ENCODE measurements at places on chromosomes 5 and 9.

GRCh38 chr5:129003232-129003631 lies 37.9 kb downstream of the SLC27A6 start:
- no peak for DNase-seq

DNA sequence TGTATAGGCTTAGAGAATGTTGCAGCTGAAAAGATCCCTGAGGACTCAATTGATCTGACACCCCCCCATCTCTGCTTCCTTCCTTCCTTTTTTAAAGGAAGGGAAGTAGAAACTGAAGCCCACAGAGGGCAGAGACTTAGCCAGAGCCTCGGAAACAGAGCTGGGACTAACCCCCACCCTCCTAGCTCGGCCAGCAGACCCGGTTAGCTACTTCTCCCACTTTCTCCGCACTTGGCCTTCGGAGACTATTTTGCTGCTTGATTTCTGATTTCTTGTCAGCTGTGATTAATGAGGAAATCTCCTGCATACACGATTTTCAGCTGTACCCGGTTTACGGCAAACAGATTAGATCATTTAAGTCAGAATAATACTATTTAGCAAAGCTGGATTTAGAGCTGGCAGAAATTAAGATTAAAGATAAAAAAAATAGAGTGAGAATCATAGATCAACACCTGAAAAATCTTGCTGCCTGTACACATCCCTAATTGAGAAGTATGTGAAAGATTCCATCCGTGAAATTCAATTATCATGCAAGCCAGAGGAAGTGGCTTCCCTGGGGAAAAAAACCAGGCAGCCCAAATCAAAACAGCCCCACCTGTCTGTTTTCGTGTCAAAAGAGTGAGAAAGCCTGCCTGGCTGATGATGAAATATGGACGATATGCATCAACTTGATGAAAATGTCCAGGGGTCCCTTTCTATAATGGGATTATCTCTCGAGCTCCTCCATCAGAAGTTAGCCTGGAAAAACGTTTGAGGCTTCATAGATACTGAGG lies 159.5 kb upstream of the SHB start:
- no peak for DNase-seq

- DNase-seq: no peak
Measured at GRCh38 chr5:66671305-66671704, 75.1 kb downstream of the MAST4 start.

DNA sequence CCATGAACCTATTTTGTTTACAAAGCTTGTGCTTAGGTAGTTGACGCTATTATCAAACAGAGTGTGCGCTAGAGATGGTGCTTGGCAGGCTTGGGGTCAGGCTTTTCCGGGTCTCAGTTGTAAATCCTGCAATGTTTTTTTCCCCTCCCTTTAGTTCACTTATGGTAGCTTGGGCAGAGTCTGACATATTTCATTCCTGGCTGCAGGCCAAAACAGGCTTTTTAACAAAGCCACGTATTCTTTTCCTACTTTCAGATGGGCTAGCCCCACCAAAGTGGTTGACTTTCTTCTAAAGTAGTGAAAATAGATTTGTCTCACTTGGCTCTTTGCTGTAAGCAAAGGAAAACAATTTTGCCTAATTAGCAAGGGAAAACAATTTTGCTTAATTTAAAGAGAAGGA lies 58.0 kb upstream of the FBN2 start:
- no peak for DNase-seq

GRCh38 chr5:171840066-171840465 lies 54.4 kb downstream of the SMIM23 start:
- no peak for DNase-seq

DNA sequence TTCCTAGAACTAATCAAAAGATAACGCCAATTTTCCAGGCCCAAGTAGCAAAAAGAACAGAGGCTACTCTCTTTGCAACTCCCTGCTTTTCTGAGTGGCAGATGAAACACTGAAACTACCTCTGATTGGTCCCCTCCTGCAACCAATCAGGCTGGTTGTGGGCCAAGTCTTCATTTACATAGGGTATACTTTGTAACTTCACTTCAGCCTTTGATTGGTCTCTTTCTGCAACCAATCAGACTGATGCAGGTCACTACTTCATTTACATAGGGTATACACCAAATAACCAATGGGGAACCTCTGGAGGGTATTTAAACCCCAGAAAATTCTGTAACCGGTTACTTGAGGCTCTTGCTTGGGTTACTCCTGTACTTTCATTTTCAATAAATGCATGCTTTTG lies 289.6 kb downstream of the MED10 start:
- DNase-seq: no peak

DNA sequence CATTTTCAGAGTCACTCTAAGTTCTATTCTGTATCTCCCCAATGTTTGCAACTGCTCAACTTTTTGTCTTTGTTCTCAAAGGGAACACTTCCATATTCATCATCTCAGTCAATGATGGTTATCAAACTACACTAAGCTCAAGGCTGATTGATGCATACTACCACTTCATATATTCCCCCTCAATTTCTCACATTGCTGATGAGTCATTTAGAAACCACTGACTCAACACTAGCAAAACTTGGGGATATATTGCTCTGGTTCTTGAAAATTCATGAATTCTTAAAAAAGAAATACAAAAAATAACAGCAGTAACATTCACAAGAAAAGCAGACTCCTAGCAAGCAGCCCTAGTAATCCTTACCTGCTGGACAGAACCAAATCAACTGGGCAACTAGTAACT lies 52.2 kb downstream of the ABHD17B start:
- peak; percentile 83 for DNase-seq

GRCh38 chr9:133273098-133273497 lies 1.9 kb downstream of the ABO start:
- DNase-seq: no peak

- DNase-seq: no peak
Measured at GRCh38 chr5:77849308-77849900, 73.3 kb upstream of the TBCA start.

- DNase-seq: no peak
Measured at GRCh38 chr5:34622098-34622400, 34.1 kb upstream of the RAI14 start.

GRCh38 chr9:109231593-109231992 lies 64.5 kb upstream of the FRRS1L start:
- DNase-seq: no peak

DNA sequence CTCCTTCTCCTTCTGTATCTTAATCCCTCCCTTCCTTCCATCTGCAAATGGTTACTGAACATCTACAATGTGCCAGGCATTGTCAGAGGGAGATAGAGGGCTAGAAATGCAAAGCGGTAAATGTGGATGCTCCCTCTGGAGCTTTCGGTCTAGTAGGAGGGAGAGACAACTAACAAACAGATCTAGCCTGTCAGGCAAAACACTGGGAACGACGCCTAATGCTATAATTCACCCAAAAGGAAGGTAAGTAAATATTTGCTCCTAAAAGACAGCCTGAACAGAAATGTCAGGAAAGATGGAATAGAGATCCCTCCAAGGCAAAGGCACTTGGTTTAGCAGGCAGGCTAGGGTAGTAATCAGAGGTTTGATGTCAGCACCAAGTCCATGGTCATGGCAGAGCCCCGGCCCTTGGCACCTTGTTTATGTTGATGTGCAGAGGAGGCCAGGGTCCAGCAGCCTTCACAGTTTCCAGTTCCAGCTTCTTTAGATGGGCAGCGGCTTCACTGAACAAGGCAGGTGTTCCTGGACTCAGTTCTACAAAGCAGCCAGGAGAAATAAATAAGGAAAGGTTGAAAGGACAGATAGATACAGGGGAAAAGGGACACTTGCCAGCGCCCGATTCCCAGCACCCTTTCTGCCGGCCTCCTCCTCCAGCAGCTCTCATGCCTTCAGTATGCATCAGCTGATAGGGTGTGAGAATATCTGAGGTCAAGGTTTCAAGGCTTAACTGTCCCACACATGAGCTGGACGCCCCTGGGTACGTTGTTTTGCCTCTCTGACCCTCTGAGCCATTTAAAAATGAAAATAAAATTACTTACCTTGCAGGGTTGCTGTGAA lies 46.5 kb upstream of the FRRS1L start:
- DNase-seq: no peak

- no peak for DNase-seq
Measured at GRCh38 chr9:20376731-20377375, 245.4 kb downstream of the MLLT3 start.

- no peak for DNase-seq
Measured at GRCh38 chr9:108913391-108913790, 20.5 kb downstream of the ELP1 start.

GRCh38 chr5:179595916-179596315 lies 27.6 kb downstream of the HNRNPH1 start:
- DNase-seq: no peak

GRCh38 chr5:178123966-178124925 lies 6.6 kb upstream of the RMND5B start:
- no peak for DNase-seq

DNA sequence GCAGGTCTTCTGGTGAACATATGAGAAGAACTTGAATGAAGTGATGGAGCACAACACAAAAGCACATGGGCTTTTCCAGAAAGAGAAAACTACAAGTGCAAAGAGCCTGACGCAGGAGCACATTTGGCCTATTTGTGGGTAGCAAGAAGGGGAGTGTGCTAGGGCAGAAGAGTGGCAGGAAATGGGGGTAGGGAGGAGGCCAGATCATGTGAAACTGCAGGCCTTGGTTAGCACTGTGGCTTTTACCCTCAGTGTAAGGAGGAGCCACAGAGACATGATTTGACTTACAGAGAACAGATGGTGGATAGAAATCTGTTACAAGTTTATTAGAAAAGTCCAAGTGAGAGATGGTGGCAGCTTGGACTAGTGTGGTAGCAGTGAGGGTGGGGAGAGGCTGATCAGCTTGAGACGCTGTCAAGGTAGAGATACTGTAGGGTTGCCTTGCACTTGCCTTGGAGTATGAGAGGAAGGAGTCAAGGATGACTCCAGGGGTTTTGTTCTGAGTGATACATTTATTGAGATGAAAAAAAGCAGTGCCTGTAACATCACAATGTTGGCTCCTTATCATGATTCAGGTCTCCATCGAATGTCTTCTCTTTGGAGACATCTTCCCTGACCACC lies 126.7 kb downstream of the PPP2R2B start:
- DNase-seq: peak; percentile 68

GRCh38 chr9:108761655-108762347 lies 94.0 kb downstream of the ACTL7B start:
- DNase-seq: peak; percentile 44

DNA sequence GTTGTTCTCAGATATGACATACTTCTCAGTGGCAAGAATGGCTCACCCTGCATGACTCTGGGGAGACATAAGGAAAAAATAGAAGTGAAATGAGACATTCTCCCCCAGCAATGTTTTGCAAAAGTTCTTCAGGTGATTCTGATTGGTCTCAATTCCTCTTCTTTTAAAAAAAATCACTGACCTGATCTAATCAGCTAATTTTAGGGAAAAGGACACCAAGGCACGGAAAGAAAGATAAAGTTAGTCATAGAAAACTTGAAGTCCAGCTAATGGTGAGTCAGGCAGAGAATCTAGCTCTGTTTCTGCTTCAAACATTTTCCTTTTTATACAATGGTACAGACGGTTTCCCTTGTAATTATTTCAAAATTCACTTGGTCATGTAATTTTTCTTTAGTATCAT lies 1018.9 kb upstream of the ARRDC3 start:
- DNase-seq: no peak

GRCh38 chr9:4382722-4383317 lies 83.0 kb upstream of the GLIS3 start:
- DNase-seq: no peak

DNA sequence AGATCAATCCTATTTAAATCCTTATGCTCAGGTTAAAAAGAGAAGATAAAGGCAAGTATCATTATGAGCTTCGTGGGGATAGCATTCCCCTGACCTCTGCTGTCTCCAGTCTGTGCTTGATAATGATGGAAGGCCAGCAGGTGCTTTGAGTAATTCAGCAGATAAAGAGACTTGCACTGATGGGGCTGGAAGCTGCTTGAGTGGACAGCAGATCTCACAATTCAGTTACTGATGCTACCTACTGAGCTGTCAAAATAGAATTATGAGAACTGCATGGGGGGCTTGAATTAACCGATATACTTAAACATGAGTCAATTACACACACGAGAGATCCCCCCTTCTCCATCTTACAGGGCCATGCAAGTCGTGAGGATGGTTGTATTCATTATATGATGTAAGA lies 107.7 kb upstream of the GPR151 start:
- no peak for DNase-seq

- DNase-seq: peak; percentile 80
Measured at GRCh38 chr9:19976226-19976625, 187.4 kb upstream of the SLC24A2 start.

DNA sequence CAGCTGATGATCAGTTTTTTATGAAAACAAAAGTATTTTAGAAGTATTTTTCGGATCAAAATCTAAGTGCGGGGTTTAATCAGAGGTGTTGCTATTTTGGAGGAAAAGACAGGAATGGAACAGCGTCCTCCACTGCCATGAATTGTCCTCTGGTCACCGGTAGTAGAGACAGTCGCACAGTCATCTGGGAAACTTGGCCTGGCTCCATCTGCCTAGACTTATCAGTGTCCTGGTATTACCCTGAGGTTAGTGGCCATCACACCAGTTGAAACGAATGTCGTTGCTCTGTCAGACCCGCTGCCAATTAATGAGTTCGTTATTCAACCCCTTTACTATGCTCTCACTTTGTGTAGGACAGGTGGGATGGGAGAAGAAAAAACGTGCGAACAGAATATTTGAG lies 8.2 kb downstream of the TLX3 start:
- DNase-seq: no peak

DNA sequence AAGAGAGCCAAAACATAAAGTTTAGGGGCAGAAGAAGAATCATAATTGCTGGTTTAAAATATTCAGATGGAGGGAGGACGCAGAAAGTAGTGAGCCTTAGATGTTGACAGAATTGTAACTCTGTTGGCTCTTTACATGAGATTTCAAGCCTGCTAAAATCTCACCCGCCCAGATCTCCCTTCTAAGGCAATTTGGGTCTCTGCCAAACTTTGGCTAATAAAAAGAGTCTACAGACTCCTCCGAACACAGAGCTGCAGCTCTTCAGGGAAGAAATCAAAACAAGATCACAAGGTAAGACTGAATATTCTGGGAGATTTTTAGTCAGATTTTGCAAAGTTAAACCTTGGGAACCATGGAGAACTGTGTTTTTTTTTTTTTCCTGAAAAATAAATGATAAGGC lies at the start of gene IL33:
IL33 (plus strand) TSS at position 246 of the 400 bp plus-strand sequence. CDS start 25,888 bp downstream, outside the sequence.
- no peak for DNase-seq

DNA sequence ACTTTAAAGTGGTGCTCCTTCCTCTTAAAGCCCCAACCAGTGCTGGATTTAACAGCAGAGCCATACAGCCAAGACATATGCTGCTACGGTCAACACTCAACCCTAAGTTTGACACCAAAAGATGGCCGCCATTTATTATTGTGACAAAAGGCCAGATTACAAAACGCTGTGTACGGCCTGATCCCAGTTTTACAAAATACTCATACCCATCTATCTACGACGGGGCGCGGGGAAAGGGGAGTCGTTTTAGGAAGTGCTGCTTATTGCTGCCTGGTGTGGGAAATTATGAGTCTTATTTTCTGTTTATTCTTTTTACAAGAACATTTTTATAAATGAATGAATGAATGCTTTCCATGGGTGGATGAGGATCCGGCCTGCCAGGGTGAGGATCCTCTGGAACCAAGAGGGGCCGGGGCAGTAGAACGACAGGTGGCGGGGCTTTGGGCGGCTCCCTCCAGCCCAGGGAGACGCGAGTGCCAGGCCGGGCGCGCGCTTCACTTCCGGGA lies 457 bp upstream of the IDNK start:
- no peak for DNase-seq
